HS-5 (cell line): ENCODE measurements at places on chromosomes 12 and 14.

DNA sequence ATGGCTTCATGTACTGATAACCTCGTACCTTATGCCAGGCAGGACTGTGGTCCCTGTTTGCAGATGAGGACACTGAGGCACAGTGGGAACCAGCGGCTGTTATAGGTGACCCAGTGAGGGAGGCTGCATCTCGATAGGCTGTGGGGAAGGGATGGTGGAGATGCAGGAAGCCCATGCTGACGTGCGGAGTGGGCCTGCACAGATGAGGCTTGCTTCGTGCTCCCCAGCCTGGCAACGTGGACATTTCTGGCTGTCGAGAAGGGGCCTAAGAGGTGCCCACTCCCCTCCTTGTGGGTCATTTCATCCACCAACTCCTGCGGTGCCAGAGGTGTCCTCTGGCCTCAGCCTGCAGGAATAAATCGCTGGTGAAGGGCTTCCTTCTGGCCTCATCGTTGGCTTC lies 107.4 kb downstream of the SLC25A47 start:
- DNase-seq: no peak

DNA sequence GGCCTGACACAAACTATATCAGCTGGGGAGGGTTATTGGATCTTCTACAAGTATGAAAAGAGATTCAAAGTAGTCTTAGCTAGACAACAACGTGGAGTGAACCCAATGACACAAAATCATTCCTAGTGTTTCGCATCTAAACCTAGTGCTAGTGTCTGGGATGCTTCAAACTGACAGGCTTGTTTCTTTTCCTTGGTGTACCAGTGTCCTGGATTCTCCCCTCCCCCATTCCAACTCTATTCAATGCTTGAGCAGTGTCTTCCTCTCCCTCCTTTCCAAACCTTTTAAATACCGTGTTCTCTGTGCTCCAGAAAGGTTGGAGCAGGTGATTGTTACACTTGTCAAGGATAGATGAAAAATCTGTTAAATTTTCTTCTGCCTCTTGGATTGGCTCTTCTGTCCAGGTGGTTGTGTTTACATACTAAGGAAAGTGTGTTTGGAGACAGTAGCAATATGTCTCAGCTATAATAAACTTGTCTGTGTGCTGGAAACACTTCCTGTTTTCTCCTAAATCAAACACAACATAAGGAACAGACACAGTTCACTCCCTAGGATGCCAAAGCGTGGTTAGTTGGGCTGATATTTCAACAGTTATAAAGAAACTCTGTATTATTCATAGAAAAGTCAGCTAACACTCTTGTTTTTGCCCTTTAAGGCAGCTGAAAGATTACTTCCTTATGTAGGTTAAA lies 14.4 kb upstream of the GUCY2C start:
- no peak for DNase-seq

GRCh38 chr12:125065919-125066570 lies 810 bp downstream of the AACS start:
- DNase-seq: no peak

GRCh38 chr12:66612090-66612775 lies 66.6 kb downstream of the GRIP1 start:
- DNase-seq: no peak

GRCh38 chr14:56036353-56036752 lies 81.9 kb upstream of the PELI2 start:
- no peak for DNase-seq

- DNase-seq: no peak
Observed at GRCh38 chr14:81452341-81453133, 52.4 kb upstream of the STON2 start.

GRCh38 chr12:77845831-77846230 lies 15.1 kb downstream of the NAV3 start:
- peak; percentile 57 for DNase-seq

DNA sequence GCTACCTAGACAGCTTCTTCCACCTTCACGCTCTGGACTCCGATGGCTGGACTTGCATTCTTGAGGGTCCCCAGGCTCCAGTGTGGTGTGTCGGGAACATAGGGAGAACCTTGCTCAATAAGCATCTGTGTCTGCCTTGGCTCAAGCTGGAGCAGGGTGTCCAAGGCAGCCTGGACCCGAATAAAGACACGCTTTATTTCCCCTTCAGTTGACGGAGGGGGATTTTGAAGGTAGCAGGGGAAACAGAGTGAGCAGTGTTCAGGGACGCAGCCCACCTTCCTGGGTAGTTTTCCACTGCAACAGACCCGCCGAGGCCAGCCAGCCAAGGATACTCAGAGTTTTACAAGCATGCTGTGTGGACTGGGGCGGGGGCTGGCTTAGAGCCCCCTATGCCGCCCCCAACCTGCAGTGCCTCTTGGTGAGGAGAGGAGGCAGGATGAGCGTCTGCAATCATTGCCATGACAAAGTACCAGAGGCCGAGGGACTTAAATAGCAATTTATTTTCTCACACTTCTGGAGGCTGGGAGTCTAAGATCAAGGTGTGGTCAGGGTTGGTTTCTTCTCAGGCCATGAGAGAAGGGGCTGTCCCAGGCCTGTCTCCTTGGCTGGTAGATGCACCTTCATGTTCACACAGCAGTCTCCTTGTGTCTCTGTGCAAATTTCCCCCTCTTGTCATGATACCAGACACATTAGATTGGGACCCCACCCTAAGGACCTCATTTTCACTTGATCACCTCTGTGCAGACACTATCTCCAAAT lies 201.2 kb downstream of the CHST11 start:
- DNase-seq: no peak

- no peak for DNase-seq
Observed at GRCh38 chr12:81811061-81811777, 52.1 kb upstream of the PPFIA2 start.

DNA sequence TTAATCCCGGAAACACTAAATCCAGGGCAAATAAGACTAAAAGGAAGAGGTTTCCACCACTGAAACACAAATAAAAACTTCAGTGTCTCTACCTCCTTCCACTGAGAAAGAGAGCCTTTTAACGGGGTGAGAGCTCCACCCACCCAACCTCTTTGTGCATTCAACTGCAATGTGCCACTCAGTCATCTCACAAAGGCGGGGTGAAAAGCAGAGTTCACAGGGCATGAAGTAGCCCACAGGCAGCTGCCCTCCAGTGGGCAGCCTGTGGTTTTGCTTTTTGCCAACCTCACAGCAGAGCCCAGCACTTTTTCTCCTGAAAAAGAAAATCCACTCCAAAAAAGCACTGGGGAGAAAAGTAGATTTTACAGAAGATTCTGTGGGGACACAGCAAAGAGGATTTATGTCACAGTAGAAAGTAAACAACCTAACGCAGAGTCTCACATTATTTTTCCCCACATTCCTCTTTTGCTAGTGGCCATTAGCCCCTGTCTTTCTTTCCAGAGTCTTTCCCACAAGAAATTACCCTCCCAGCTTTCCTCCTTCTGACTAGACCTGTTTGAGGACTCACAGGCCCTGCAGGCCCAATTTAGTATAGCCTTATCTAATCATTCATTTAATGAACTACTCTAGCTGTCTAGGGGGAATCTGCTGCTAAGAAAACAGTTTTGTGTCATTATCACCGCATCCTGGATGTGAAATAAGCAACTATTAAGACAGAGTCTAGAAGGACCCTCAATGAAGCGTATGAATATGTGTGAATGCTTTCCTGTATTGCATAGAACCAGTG lies 753.8 kb upstream of the FOXG1 start:
- DNase-seq: no peak

DNA sequence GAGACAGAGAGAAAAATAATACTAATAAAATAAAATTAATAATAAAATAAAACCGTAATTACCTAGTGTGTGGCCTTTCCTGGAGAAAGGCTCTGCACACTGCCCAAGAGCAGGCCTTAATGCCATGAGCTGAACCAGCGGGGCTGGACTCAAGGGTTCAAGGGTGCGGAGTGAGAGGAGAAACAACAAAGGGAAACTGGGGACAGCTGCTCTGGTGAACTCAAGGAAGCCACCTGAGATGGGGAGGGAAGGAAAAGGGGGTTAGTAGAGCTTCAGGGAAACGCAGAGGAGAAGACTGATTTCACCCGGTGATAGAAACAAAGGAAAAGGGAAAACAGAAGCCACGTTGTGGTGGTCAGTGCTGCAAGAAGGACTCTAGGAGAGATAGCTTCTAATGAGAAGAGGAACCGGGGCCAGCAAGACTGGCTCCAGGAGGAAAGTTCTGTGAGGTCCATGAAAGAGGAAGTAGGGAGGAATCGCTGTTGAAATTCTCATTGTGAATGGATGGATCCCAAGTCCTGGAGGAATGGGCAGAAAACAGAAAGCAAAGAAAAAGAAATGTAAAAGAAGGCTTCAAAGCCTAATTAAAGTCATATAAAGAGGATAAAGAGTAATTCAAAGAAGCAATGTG lies 48.3 kb upstream of the BCL2L14 start:
- DNase-seq: no peak

DNA sequence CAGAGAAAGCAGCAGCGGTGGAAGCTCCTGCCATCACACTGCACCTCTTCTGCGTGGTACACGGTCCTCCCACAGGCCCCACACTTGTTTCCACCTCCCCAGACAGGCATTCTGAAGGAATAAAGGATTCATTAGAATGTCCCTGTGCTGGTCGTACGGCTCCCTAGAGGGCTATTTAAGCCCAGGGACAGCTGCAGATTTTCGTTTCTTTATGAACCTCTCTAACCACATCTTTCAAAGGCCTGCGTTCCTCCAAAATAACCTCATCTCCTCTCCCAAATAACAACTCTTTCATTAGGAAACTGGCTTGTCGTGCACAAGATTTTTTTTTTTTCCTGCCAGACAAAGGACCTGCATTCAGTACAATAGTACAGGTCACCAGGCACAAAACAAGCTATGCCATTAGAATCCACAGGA lies 12.7 kb downstream of the CSRP2 start:
- no peak for DNase-seq

DNA sequence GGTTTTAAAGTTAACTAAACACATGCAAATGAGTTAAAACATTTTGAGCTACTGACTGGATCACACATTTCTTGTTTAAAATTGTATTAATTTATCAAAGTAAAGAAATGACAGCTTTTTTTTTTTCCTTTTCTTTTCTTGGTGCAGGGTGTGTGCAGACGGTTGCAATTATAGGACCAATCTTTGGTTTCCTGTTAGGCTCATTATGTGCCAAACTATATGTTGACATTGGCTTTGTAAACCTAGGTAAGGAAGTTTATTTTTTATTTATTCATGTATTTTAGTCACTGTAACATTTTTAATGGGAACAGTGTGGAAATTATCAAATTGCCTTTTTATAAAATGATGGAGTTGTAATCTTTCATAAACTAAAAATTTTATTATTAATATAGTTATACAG lies 21.9 kb downstream of the SLCO1C1 start:
- no peak for DNase-seq

DNA sequence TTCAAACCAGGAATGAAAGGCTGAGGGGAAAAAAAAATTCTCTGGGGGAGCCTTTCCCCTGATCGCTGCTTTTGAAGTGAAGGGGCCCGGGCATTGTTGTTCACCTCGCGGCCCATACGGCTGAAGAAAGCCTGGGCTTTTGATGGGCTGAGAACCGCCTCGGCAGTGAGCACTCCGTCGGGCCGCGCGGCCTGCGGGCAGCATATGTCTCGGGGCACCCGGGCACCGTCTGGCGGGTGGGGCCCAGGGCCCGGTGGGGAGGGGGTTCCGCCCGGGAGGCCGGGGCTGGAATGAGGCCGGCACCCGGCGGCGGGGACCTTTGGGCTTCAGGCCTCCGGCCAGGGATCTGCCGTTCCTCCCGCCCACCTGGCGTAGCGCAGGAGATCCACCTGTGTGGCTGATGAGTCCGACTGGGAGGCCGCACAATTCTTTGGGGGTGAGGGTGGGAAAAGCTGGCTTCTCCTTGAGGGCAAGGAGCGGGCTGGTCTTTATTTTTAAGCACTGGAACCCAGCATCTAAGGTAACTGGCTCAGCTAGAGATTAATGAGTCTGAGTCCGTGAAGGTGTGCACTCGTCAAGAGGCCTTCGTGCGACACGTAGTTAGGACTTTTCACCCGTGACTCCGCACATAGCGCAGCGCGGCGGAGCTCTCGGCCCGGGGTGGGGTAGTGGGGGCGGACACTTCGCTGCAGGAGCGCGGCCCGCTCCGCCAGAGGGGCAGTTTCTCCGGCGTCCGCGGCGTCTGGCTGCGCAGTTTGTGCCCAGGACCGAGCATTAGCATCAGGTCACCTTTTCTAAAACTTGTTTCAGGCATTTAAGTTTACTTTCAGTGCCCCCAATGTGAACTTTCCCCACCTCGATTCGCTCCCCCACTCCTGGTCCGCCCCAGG lies 10.6 kb downstream of the FOXA1 start:
- no peak for DNase-seq

DNA sequence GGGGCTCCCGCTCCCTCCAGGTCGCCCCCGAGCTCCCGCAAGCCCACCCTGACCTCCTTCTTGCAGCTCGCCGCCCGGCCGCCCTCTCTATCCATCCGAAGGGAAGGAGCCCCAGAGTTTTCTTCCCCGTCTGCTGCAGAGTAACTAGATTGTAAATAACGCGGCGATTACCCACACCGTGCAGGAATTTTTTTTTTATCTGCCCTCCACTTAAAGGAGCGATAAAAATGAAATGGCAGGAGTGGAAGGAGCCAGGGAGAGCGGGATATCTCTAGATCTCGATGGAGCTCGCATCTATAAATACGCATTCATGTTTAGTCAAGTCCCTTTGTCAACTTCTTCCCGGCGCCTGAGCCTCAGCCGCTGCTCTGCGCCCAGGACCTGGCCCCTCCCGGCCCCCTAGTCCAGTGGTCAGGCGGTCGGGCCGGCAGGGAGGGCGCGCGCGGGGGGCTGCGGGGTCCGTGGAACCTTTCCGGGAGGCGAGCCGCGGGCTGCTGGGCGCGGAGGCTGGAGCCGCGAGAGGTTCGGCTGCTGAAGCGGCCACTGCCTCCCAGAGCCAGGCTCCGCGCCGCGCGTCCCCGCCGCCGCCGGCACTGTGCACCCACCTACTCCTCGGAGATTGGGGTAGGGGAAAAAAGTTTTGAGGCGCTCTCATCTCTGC lies 386.0 kb downstream of the BCAT1 start:
- no peak for DNase-seq

GRCh38 chr12:79233341-79233781 lies 368.8 kb downstream of the SYT1 start:
- DNase-seq: no peak

DNA sequence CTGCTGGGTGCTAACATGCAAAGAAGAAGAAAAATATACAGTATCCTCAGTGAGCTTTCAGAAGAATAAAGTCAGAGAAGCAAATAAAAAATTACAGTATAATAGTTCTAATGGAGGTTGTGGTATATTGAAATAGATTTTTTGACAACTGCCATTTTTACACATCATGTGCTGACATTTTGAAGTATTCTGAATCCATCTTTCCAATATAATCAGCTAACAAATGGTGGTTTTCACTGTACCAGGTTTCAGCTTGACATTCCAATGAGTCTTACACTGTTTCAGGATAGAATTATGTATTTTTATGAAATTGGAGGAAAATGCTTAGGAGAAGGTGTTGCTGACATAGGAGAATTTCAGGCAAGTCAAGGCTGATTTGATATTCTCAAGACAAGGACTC lies 26.3 kb upstream of the TBC1D30 start:
- DNase-seq: no peak

GRCh38 chr12:77122236-77122635 lies 56.9 kb upstream of the E2F7 start:
- no peak for DNase-seq
